ENCODE measurements at places on chromosomes 12 and 14. TPM values are rescaled to one million over a fixed set of nuclear protein-coding genes. Genes with fewer than 3 reads are reported as not detected.

The SOAT2 gene
- total RNA-seq = not detected

DNA sequence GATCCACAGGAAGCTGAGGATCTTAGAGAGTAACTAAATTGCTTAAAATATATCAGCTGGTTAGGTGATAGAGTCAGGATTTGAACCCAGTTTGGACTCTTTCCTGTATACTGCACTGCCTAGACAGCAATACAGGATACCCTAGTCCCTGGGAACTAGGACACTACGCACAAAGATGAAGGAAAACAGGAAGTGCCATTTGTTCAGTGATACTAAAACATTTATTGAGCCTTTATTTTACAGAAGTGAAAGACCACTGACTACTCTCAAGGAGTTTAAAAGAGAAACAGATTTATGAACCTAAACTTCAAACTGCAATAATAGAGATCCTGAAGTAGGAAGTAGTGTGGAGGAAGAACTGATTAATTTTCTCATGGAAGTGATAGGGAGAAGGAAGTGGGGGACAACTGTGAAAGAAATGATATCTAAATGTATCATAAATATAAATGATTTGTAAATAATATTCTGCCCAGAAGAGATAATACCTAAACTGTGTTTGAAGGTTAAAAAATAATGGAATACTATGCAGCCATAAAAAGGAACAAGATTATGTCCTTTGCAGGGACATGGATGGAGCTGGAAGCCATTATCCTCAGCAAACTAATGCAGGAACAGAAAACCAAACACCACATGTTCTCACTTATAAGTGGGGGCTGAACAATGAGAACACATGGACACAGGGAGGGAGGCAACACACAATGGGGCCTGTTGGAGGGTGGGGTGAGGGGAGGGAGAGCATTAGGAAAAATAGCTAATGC is 18.2 kb downstream of the MSRB3 start:
- no peaks in the 10 kb centered on the region for H3K4me1 ChIP-seq
- no peak overlapping the region for H3K27ac ChIP-seq
- no peaks in the 10 kb centered on the region for H3K27me3 ChIP-seq
- no peaks in the 10 kb centered on the region for H3K36me3 ChIP-seq
- no peak for DNase-seq
- H3K4me3 ChIP-seq = no peak overlapping the region

GRCh38 chr14:93076755-93077154 is 39.0 kb downstream of the ITPK1 start:
- no peak for DNase-seq
- no peak overlapping the region for H3K27ac ChIP-seq
- H3K4me1 ChIP-seq = no peaks in the 10 kb centered on the region
- H3K27me3 ChIP-seq = no peaks in the 10 kb centered on the region
- H3K36me3 ChIP-seq = no peaks in the 10 kb centered on the region
- no peak overlapping the region for H3K4me3 ChIP-seq

- peaks cover 55% of the 10 kb centered on the region for H3K27me3 ChIP-seq
- no peak overlapping the region for H3K27ac ChIP-seq
- H3K36me3 ChIP-seq = no peaks in the 10 kb centered on the region
- no peak for DNase-seq
- peaks cover 33% of the 10 kb centered on the region for H3K4me1 ChIP-seq
Observed at GRCh38 chr12:51850081-51850964, 1.8 kb upstream of the FIGNL2 start.

- peaks cover 46% of the 10 kb centered on the region for H3K27me3 ChIP-seq
- H3K27ac ChIP-seq = no peak overlapping the region
- no peak overlapping the region for H3K4me3 ChIP-seq
- H3K36me3 ChIP-seq = no peaks in the 10 kb centered on the region
- H3K4me1 ChIP-seq = no peaks in the 10 kb centered on the region
- no peak for DNase-seq
Observed at GRCh38 chr14:101556566-101557320, 4.6 kb upstream of the DIO3 start.

The CACNA1C gene
- 0.82 TPM for total RNA-seq

DNA sequence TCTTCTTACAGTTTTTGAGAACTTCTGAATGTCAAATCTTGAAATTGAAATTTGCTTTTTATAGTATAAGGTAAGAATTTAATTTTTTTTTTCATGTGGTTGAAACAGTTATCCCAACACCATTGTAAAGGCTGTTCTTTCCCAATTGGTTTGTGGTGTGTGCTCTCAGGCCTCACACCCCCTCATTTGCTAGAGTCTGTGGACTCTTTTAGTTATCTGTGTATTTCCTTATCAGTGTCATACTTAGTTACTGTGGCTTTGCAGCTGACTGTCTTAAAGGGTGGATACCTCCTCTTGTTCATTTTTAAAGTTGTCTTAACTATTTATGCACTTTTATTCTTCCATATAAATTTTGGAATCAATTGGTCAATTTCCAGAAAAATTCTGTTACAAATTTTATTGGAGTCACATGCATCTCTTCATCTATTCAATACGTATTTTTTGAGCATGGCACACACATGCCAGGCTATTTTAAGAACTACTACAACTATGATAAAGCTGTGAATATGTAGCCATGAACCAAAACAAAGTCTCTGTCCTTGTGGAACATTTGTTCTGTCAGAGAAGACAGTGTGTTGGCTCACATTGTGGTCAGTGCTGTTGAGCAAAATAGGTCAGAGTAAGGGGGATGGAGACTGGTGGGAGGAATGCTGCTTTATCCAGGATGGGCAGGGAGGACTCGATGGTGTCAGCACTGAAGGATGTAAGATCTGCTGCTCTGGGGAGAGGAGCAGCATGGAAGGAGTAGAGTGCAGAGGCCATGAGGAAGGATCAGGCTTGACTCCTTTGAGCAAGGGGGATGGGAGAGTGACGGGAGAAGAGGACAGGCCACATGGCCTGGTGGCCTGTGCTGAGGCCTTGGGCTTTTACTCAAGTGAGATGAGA is 24.1 kb downstream of the FGF23 start:
- no peak overlapping the region for H3K27ac ChIP-seq
- no peaks in the 10 kb centered on the region for H3K27me3 ChIP-seq
- no peaks in the 10 kb centered on the region for H3K4me1 ChIP-seq
- H3K4me3 ChIP-seq = no peak overlapping the region

The SYNDIG1L gene
- 1.6 TPM for total RNA-seq

DNA sequence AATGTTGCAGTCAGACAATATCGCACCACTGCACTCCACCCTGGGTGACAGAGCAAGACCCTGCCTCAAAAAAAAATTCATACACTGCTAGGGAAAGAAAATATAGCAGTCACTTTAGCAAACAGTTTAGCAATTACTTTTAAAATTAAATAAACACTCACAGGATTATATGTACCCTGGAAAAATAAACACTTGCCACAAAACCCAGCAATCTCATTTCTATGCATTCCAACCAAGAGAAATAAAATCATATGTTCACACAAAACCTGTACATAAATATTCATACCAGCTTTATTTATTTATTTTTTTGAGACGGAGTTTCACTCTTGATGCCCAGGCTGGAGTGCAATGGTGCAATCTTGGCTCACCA is 20.2 kb downstream of the ATXN2 start:
- H3K4me1 ChIP-seq = peaks cover 14% of the 10 kb centered on the region
- DNase-seq = no peak
- H3K4me3 ChIP-seq = no peak overlapping the region
- H3K27ac ChIP-seq = no peak overlapping the region
- no peaks in the 10 kb centered on the region for H3K27me3 ChIP-seq

GRCh38 chr14:67729072-67729885 is 27.6 kb downstream of the RDH12 start:
- H3K4me3 ChIP-seq = peak overlapping the region; percentile 27
- peak; percentile 87 for DNase-seq
- no peaks in the 10 kb centered on the region for H3K27me3 ChIP-seq
- no peaks in the 10 kb centered on the region for H3K36me3 ChIP-seq
- H3K27ac ChIP-seq = no peak overlapping the region

The LRP1-AS gene
- not detected for total RNA-seq

DNA sequence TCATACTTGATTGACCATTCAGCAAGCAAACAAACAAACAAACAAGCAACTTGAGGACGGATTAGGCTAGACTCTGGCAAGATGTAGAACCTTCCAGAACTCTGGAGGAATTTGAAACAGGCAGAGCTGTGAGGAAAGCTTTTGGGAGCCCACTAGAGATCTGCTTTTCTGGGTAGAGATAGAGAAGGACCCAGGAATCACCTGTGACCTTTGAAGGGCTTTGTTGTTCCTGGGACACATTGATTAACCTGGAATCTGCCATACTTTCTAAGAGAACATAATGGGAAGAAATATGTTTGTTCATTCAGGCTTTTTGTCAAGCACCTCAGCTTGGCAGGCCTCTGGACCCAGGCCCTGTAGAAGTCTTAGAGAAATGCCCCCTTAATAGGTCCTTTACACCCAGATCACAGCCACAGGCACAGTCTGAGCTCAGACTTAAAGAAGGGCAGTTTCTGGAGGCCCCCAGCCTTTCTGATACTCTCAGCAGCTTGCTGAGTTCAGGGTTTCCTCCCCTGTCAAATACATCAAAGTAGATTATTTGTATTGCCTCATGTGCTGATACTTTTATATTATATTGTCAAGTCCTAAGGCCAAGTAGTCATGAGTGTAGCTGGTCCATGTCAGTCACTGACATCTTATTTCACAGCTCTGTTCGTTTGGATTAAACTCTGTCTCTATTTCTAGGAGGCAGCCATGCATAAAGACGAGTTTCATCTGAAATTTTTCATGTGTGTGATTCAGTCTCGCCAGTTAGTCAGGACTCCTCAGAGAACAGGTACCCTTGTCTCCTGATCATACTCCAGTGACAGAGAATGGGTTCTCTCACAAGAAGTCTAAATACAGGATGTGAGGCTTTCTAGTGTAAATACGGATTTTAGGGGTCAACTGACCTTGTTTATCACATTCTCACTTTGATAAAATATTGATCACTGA is 1.1 kb upstream of the SENP1 start:
- DNase-seq = no peak
- H3K4me3 ChIP-seq = peak overlapping the region; percentile 81
- peaks cover 20% of the 10 kb centered on the region for H3K27me3 ChIP-seq

GRCh38 chr12:87846045-87846444 is 183.2 kb downstream of the C12orf50 start:
- H3K27me3 ChIP-seq = no peaks in the 10 kb centered on the region
- peak; percentile 20 for DNase-seq
- peaks cover 25% of the 10 kb centered on the region for H3K4me1 ChIP-seq
- H3K36me3 ChIP-seq = no peaks in the 10 kb centered on the region
- no peak overlapping the region for H3K4me3 ChIP-seq
- 0 out of 2 replicates have a peak overlapping the region, but pooled peaks have one; percentile 5 for H3K27ac ChIP-seq

The MYH6 gene
- total RNA-seq = 0.23 TPM

The ART4 gene
- total RNA-seq = not detected

The GARIN6 gene
- total RNA-seq = not detected

The PAH gene
- total RNA-seq = 1.6 TPM

- no peaks in the 10 kb centered on the region for H3K4me1 ChIP-seq
- no peaks in the 10 kb centered on the region for H3K36me3 ChIP-seq
Observed at GRCh38 chr12:94792693-94793092, 142.3 kb upstream of the TMCC3 start.

The STYK1 gene
- total RNA-seq = 1.8 TPM

- H3K4me1 ChIP-seq = no peaks in the 10 kb centered on the region
- no peaks in the 10 kb centered on the region for H3K27me3 ChIP-seq
- H3K36me3 ChIP-seq = no peaks in the 10 kb centered on the region
- no peak for DNase-seq
Observed at GRCh38 chr12:91040096-91040755, 17.6 kb downstream of the KERA start.

DNA sequence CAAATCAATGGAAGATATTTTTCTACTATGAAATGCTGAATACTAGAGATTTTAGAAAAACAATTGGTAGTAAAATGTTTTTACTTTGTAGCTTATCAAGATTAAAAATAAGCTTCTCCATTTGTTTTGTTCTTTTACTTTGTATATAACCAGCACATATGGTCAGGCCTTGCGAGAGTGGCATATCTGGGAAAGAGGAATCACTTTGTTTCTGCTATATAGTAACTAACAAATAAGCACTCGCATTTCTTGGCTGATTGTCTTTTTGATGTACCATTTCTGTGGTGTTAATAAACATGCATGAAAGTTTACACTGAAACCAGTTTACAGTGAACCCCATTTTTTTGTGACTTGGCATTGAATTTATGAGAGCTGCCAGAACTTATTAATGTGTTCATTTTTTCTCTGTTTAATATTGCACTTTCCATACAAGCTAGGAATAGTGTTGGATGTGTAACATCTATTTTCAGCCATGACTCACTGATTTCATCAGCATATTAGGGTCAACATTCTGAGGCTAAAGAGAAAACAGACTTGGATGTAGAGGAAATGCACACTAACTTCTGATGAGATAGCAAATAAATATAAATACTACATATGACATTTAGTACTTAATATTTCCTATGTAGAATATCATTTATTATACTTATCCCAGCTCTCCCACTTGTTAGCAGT is 635.5 kb downstream of the KCNH5 start:
- no peak for DNase-seq
- H3K4me3 ChIP-seq = peak overlapping the region; percentile 17
- no peaks in the 10 kb centered on the region for H3K36me3 ChIP-seq
- H3K27me3 ChIP-seq = no peaks in the 10 kb centered on the region
- H3K27ac ChIP-seq = no peak overlapping the region

The GUCY2C gene
- total RNA-seq = 3.1 TPM

The EIF2S3B gene
- total RNA-seq = 16.3 TPM

DNA sequence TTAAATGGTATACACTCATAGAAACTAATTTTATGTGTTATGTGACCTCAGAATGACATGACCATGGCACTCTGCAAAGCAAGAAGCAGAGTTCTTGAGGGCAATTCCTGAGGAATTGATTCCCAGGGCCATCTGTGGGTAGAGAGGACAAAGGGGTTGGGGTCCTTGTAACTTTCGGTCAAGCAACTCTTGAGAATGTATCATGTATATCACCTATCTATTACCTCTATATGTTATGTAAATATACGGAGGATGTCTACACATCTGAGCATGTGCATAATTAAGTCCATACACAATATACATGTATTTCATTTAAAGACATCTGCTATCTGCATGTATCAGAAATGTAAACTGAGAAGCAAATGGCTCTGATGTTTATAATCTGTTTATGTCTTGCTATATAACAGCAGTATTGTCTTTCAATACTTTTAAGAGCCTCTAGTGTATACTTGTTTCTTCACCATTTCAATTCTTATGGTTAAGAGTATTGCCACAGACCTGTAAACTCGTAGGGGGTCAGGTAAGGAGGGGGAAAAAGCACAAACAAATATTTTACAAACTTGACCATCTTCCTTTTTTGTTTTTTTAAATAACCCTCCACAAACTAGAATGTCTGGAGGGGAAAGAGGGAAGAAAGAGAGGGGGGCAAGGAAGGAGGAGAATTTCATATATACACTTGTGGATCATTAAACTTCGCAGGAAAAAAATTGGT is 4.5 kb downstream of the FOXA1 start:
- H3K36me3 ChIP-seq = no peaks in the 10 kb centered on the region
- H3K27ac ChIP-seq = no peak overlapping the region
- DNase-seq = no peak
- H3K4me3 ChIP-seq = peak overlapping the region; percentile 49

DNA sequence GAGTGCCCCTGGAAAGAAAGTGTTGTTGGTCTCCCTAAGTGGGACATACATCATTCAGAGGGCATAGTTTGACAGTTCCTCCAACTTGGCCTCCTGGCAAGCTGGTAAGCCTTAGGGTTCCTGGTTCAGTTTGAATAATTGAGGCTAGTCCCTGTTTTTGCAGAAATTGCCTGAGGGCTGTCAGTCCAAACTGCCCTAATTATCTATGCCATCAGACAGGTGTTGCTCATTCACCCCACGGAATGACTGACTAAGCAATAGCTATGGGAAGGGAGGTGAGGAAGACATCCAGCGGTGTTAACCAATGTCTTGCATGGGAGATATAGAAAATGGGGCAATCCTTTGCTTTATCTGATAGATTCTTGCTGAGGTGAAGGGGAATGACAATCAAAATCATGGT is 37.6 kb downstream of the SPTSSA start:
- H3K4me3 ChIP-seq = no peak overlapping the region
- no peak for DNase-seq
- H3K36me3 ChIP-seq = no peaks in the 10 kb centered on the region
- no peak overlapping the region for H3K27ac ChIP-seq
- no peaks in the 10 kb centered on the region for H3K27me3 ChIP-seq
- H3K4me1 ChIP-seq = no peaks in the 10 kb centered on the region
